Fibroblast of the aortic adventitia (primary cell): ENCODE measurements at places on chromosomes 2 and 18. TPM values are rescaled to one million over a fixed set of nuclear protein-coding genes. Genes with fewer than 3 reads are reported as not detected.

Gene RGPD3
- total RNA-seq, result 0.41 and 0.45 TPM in 2 replicates

Gene UNC80
- not detected in 2 replicates for total RNA-seq

Gene CD8B2
- not detected in 2 replicates for total RNA-seq

GRCh38 chr2:144267239-144267638 is 252.7 kb downstream of the ZEB2 start:
- no peak for DNase-seq

DNA sequence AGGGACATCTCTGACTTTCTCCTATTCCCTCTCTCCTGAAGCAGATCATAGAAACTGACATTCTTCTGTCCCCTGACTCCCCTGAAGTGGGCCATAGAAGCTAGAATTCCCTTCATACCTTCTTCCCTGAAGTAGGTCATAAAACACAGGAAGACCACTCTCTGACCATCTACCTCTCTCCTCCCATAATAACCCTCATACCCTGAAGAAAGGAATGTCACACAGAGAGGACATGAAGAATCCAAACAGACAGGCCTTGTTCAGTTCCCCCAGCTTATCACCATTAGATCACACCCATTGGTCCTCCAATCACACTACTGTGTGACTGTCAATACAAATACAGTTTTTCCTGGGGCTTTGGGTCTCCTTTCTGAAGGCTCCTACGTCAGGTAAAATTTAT is 347.1 kb downstream of the DLGAP1 start:
- DNase-seq, result no peak
